ENCODE measurements at places on chromosomes 16 and 17.

- DNase-seq = no peak
Observed at GRCh38 chr16:61289141-61289540, 747.1 kb downstream of the CDH8 start.

- DNase-seq = no peak
Observed at GRCh38 chr17:19654342-19654886, 5.9 kb downstream of the ALDH3A2 start.

GRCh38 chr17:44932787-44933097, 14.8 kb downstream of the KIF18B start:
- DNase-seq = no peak

DNA sequence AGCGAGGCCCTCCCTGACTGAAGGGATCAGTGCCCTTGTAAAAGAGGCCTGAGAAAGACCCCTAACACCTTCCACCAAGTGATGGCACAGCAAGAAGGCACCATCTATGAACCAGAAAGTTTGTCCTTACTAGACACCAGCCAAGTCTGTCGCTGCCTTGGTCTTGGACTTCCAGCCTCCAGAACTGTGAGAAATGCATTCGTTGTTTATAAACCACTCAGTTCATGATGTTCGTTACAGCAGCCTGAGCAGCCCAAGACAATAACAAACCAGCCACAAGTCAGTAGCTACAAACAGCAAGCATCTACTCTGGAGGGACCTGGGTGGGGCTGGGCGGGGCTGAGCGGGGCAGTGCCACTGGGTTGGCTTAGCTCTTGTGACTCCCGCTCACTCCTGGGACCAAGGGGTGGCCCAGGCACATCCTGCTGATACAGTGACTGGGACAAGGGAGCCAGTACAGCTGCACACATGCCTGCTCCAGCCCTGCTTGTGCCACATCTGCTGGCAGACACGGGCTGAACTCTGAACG, 234.9 kb downstream of the IRF8 start:
- DNase-seq = no peak

DNA sequence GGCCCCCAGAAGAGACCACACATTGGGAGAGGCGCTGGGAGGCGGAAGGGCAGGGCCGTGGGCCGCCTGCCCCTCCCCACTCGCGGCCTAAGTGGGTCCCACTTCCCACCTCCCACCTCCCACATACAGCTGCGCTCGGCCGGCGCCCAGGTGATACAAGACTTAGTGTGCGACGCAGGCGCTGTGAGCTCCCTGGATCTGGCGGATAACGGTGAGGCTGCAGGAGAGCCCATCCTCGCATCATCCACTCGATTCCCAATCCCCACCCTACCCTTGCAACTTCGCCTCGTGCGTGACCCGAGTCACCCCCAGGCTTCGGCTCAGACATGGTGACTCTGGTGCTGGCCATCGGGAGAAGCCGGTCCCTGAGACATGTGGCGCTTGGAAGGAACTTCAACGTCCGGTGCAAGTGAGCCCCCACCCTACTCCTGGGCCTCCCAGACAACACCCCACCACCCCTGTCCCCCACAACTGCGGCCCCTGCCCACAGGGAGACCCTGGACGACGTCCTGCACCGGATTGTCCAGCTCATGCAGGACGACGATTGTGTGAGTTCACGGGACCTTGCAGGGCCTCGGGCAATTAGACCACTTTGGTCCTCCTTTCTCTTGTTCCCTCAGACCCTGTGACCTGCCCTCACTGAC, 3.9 kb downstream of the CARMIL2 start:
- no peak for DNase-seq

DNA sequence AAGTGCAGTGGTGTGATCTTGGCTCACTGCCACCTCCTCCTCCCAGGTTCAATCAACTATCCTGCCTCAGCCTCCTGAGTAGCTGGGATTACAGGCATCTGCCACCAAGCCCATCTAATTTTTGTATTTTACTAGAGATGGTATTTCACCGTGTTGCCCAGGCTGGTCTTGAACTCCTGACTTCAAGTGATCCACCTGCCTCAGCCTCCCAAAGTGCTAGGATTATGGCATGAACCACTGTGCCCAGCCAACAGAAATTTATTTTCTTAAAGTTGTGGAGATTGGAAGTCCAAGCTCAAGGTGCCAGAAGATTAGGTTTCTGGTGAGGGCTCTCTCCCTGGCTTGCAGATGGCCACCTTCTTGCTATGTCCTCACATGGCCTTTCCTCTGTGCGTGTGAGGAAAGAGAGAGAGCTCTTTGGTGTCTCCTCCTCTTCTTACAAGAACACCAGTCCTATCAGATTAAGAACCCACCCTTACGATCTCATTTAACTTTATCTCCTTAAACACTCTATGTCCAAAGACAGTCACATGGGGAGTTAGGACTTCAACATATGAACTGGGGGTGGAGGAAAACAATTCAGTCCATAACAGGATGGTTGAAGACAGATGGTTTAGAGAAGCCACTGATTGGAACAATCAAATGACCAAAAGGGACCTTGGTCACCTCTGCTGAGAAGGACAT, 31.8 kb downstream of the C16orf82 start:
- no peak for DNase-seq

All from nucleus accumbens (tissue), 56 donors.